Umbilical cord (tissue), 2 donors: ENCODE measurements at places on chromosomes 7 and 10. TPM values are rescaled to one million over a fixed set of nuclear protein-coding genes. Genes with fewer than 3 reads are reported as not detected.

Gene AGMO
- total RNA-seq = 1.4 TPM

Gene NRAP
- not detected for total RNA-seq

Gene HMX3
- total RNA-seq = 2.6 TPM

DNA sequence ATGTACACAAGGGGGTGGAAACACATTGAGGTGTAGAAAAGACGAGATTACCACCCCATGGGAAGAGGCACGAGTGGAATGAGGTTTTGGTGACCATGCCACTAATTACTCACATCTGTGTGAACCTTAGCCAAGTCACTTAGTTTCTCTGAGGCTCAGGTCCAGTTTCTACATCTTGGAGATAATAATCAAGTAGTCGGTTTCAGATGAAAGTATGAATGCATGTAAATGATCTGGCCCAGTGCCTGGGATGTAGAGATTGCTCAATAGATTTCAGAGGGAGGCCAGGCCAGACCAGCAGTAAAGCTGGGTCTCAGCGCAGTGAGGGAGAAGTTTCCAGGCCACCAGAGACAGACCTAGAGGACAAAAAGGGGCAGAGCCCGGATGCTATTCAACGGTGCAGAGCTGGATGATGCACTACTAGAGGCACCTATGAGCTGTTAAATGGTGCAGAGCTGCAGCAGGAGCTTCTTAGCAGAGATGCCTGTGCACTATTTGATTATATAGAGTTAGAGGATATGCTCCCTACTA is 725.1 kb downstream of the GRID1 start:
- no peak for DNase-seq

DNA sequence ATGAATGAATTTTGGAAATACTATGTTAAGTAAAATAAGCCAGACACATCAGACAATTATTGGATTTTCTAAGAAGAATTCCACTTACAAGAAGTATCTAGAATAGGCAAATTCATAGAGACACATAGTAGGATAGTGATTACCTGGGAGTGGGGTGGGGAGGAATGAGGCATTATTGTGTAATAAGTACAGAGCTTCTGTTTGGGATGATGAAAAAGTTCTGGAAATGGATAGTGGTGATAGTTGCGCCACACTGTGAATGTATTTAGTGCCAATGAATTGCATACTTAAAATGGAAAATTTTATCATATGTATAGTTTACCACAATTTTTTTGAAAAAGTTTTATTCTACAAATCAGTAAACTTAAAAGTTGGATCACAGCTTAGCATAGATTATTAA is 297.2 kb upstream of the KAT6B start:
- DNase-seq = no peak

Gene PNLIPRP2
- not detected for total RNA-seq

GRCh38 chr7:123401295-123401694 is 133.1 kb downstream of the IQUB start:
- no peak for DNase-seq
